Stimulated activated CD4-positive, alpha-beta T cell treated with anti-CD3 and anti-CD28 coated beads, Interleukin-12 subunit alpha, Interleukin-12 subunit beta, amount 100 ng/mL, for 24 hours (primary cell): ENCODE measurements at places on chromosomes 5 and 9.

- DNase-seq, result no peak
These were observed 20.1 kb downstream of the DIAPH1 start for GRCh38 chr5:141598391-141599345.

- no peak for DNase-seq
These were observed 201.5 kb upstream of the S1PR3 start for GRCh38 chr9:88789785-88790184.

- DNase-seq, result no peak
These were observed 10.0 kb downstream of the MAP1B start for GRCh38 chr5:72117307-72117706.

DNA sequence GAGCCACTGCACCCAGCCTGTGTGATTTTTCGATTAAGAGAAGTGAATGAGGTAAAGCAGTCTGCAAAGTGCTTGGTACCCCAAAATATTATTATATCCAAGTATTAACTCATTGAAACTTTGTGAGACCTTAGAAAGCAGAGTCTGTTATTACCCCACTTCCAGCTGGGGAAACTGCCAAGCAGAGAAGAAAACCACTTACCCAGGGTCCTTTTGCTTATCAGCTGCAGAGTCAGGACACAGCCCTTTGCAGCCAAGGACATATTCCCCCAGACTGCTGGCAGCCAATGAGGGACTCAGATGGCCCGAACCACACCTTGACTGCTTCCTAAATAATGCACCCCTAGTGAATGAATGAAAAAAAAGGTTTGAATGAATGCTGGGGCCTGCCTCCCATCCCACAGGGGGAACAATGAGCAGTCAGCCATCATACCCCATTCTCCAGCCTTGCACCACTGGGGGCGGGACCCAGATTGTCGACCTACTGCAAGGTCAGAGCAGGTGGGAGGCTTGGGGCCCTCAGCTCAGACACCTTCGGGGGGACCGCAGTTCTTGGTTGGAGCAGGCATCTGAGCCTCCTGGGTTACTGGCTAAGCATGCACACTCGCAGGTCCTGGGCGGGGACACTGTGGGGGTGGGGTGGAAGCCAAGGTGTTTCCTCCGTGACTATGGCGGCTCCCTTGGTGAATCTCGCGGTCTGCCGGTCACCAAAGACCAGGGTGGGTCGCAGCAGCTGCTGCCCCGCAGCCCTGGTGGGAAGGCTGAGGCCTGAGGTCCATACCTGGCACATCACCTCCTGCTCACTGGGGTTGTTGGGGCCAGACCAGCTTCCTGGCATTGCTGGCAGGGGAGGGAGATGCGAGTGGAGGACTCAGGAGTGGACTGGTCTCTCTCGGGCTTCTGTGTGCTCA, 29.7 kb downstream of the PRRT1B start:
- no peak for DNase-seq

DNA sequence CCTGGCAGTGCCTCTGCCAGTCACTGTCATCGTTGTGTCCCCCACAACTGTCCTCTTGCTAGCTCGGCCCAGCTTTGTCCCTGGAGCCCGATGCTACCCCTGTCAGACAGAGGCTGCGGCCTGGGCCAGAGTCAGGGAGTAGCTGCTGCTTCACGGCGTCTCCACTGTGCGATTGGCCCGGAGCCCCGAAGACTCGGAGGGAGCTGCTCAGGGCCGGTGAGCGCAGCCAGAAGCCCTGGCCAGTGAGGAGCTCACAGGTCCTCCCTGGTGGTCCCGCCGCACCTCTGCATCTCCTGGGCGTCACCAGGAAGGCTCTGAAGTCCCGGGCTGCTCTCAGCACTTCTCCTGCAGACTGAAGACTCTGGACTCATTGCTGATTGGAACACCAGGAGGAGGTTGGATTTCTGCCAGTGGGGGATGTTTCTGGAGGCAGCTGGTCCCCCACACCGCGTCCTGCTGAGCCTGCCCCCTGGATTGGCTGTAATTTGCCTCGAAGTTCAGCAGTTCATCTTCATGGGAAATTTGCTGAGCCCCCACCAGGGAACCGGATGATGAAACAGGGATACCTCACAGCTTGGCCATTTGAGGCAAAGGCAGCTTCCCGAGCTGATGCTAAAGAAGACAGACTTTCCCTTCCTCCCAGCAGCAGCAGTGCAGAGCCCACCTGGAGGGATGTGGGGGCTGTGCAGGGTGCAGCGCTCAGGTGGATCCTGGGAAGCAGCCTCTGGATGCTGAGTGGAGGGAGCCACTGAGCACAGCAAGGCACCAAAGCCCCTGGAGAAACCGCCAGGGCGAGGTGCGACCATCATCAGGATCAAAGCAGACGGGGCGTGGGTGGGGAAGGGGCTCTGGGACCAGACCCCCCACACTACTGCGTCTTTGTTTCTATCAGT, 45.6 kb downstream of the USP20 start:
- DNase-seq, result no peak

GRCh38 chr5:130550562-130550928, 614.5 kb downstream of the HINT1 start:
- DNase-seq, result no peak

GRCh38 chr5:82551840-82552385, 273.8 kb upstream of the RPS23 start:
- no peak for DNase-seq

GRCh38 chr9:86868616-86869015, 78.7 kb downstream of the GAS1 start:
- DNase-seq, result no peak

DNA sequence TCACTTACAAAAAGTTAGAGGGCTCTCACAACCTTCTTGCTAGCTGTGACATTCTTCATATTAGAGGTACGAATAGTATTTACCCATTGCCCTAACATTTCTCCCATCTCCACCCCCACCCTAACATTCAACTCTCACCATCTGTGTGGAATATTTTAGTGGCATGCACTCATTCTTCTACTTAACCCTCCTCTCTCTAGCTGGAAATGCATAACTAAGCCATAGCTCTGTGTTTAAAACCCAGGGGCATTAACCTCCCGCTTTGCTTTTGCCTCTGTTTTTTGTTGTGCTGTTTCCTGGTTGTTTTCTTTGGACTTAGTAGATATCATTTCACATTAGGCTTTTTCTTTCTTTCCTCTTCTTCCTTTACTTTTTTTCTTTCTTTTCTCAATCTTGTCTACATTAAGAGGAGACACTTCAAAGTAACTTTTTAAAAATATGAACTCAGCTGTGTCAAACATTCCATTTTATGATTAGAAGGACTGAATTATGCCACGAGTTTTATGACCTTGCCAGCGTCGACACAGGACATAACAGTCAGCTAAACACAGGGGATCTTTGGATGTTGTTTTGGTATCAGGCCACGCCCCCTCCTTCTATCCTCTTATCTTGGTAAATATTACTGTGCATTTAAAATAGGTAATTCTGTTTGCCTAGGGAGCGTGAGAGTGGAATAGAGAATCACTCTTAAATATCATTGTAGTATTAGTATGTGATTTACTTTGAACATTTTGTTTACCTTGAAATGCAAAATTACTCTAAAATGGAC, 236.0 kb downstream of the CD180 start:
- no peak for DNase-seq

DNA sequence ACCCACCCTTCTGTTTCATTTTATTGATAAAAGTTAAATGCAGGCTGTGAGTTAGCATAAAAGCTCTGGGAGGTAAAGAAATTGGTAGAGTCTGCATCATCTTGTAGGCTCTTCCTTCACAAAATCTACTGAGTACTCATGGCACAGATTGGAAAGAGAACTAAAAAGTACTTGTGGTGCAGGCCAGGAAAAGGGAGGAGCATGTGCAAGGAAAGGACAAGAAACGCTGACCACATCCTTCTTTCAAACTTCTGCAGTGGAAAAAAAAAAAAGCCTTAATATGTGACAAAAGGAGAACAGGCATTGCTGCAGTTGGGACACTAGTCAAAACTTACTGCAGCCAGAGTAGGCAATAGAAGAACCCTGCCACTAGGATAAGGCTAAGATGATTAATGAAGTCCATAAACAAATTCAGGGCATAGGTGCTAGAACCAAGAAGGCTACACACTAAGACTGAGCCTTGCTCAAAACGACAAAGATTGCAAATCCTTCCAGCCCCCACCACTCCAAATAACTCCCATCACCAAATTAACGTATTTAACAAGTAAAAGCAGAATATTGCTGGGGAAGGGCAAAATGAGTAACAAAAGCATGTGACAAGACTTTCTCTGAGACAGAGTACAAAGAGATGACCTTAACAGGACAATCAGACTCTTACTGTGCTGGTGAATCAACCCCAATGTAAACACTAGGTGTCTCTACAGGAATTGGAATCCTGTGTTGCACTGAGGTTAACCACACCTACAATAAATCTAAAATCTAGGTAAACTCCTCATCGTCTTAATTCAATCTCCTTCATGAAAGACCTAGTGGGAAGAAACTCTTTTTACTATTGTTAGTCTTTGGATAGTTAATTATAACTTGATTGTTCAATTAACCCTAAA, 1024.8 kb downstream of the TLE1 start:
- DNase-seq, result no peak

DNA sequence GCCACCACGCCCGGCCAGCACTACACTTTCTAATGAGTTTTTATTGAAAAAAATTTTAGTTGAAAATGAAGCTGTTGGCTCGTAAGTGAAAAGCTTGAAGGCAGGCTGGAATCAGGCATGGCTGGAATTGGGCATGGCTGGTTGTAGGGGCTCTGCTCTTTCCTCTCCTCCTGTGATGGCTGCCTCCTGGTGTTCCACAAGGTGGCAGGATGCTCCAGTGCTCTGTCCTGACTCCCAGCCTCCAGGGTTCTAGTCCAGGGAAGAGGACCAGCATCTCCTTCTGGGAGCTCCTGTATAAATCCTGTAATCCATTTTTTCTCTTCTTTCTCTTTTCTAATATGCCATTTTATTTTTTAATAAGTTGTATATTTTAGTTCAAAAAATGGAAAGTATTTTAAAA, 57.2 kb upstream of the DHFR start:
- DNase-seq, result no peak

DNA sequence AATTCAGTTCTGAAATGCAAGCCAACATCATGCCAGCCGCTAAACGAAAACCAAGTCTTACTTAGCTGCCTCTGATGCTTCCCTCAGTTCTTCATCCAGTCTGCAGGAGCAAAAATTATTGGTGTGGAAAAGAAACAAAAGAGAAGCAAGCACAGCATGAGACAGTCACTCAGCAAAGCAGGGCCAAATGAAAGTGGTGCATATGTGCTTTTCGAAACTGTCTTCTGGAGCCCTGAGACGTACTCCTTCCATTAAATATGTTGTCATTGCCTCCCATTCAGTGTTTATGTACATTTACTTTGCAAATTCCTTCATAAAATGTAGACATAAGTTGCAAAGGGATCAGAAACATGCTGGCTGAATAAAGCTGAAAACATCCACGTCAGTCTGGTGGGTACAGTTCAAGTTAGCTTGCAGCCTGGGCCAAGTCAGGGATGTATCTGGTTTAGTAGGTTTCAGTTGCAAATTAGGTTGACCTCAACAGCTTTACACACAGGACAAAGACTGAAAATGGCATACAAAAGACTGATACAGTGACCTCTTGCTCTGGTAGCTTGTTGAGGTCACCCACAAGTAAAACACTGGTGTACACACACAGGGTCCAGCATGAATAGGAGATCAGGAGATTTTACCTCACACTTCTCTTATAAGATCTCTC, 139.7 kb upstream of the PCA3 start:
- no peak for DNase-seq

- no peak for DNase-seq
These were observed 33.3 kb upstream of the SPATA31D4 start for GRCh38 chr9:81894891-81895290.

DNA sequence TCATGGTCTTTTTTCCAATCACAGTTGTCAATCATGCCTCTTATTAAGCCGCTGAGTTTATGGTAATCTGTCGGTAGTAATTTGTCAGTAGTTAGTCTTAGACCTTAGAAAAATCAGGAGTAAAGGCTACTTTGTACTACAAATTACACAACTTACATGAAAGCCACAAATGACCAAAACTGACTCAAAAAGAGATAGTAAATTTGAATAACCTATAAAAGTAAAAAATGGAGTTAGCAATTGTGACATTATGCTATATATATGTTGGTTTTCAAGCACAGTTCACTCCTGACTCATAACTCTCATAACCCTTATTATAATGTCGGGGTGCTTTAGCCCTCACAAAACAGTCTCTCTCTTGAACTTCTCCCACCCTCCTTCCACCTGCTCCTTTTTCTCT, 251.8 kb downstream of the ROR2 start:
- DNase-seq, result no peak

GRCh38 chr5:176578391-176578808, 29.3 kb downstream of the CDHR2 start:
- DNase-seq, result no peak
